Occipital lobe (tissue), 3 donors: ENCODE measurements at places on chromosomes 6 and 20. TPM values are rescaled to one million over a fixed set of nuclear protein-coding genes. Genes with fewer than 3 reads are reported as not detected.

ADGRG6 gene
- 28.2 TPM for total RNA-seq

C2 gene
- 4.7 TPM for total RNA-seq

RNGTT gene
- total RNA-seq, result 87.2 TPM

LINC00237 gene
- 2.0 TPM for total RNA-seq

CD109 gene
- 1.6 TPM for total RNA-seq

GRCh38 chr6:47525330-47526057, 47.9 kb downstream of the CD2AP start:
- no peak for DNase-seq

DNA sequence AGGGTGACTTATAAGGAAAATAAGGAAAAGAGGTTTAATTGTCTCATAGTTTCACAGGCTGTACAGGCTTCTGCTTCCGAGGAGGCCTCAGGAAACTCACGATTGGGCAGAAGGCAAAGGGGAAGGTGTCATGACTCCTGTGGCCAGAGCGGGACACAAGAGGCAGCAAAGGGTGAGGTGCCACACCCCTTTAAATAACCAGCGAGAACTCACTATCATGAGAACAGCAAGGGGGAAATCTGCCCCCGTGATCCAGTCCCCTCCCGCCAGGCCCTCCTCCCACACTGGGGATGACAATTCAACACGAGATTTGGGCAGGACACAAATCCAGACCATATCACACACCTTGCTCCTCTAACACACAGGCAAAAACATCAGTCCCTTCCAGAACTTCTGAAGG, 254.0 kb downstream of the DLL1 start:
- no peak for DNase-seq

- DNase-seq, result no peak
These were observed 168.3 kb downstream of the COL9A1 start for GRCh38 chr6:70134542-70134941.

DNA sequence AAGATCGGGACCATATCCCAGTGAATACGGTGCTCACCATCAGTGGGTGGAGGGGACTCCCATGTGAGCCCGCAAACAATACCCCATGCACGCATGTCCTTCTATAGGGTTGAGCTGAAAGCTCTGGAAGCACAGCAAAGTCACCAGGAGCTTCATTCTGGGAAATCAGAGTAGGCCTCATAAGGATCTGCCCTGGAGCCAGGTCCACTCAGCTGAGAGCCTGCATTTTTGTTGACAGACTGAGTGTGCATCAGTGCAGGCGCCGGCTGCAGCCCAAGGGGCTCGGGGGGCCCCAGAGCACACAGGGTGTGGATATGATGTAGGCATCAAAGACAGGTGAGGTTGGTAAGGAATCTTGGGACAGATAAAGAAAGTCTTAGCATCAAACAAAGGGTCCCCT, 79.8 kb upstream of the CD93 start:
- no peak for DNase-seq

GRCh38 chr20:47355489-47356219, 845 bp downstream of the ZMYND8 start:
- DNase-seq, result peak; percentile 39

- DNase-seq, result no peak
These were observed 113.1 kb downstream of the C6orf58 start for GRCh38 chr6:127690092-127690491.

GRCh38 chr6:44049163-44049988, 77.9 kb downstream of the MRPL14 start:
- DNase-seq, result no peak

GRCh38 chr20:17848249-17849048, 120.1 kb downstream of the SNX5 start:
- no peak for DNase-seq

DNA sequence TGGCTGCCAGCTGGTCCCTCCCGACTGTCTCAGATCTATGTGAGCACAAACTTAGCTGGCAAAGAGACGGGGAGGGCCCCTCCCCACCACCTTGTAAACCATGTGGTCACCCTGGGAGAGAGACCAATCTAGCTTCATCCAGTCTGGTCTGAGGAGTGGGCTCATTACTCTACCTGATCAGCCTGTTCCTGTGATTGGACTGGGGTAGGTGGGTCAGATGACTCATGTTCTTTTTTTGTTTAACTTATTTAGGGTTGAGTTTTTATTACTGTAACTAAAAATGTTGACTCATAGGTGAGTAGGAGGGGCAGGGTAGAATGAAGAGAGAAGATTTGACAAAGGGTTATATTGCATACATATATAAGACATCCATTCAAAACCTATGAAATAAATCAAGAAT, 4.7 kb downstream of the GSTA4 start:
- no peak for DNase-seq

DNA sequence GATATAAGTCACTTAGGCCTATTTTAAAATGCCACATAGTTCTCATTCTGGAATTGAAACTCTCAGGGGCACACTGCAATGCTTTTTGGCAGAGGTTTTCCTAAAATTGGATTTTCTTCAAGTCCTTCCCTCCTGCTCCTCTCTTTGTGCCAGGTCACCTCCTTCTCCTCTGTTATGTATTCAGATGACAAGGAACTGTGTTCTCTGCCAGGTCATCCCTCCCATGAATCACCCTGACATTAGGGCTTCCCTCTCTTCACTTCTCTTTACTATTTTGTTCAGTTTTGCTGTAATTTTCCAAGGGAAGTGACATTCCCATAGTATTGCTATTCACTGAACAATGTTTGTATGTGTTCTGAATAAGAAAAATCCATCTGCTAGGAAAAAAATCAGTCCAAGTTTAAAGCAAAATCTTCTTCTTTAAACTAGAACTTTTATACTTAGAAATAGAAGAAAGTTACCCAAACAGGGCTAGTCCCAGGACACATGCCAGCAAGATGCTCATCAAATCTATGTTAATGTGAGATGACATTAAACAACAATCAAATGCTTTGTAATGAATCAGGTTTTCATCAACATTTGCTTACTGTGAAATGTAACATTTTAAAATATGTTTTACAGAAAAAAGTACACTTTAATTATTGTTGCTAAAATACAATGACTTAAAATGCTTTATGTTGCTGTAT, 461.1 kb downstream of the MMUT start:
- peak; percentile 4 for DNase-seq

DNA sequence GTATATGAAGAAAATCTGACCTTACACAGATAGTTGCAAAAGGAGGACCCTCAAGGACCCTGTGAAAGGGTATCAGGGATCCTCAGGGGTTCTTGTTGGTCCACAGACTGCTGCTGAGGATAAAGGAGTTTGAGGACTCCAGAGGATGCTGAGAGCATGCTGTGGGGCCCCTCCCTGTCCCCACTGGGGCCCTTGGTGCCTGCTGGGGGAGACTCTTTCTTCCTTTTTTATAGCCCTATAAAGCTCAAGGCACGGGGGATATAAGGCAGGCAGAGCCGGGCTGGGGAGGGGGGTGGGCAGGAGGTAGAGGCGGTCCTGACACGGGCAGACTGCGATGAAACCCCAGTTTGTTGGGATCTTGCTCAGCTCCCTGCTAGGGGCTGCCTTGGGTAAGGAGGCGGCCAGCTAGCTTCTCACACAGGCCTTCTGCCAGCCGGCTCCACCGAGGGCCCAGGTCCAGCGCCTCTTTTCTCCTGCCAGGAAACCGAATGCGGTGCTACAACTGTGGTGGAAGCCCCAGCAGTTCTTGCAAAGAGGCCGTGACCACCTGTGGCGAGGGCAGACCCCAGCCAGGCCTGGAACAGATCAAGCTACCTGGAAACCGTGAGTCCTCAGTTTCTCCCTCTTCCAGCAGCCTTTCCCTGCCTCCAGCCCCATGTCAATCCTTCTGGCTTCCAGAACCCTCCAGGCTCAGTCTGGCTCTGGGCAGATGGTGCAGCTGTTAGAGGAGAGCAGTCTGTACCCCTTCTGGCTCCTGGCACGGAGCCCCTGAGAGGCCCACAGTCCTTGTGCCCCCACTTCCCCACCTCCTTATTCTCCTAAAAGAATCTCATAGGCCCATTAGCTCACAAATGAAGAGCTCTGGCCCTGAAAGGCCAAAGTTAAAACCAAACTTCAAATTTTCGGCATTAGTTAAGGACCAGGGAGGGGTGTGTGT, at the start of gene LY6G6D:
LY6G6D (plus strand) TSS at position 327 of the 937 bp plus-strand sequence; CDS start at position 335, 8 bp downstream.
- DNase-seq, result no peak

DNA sequence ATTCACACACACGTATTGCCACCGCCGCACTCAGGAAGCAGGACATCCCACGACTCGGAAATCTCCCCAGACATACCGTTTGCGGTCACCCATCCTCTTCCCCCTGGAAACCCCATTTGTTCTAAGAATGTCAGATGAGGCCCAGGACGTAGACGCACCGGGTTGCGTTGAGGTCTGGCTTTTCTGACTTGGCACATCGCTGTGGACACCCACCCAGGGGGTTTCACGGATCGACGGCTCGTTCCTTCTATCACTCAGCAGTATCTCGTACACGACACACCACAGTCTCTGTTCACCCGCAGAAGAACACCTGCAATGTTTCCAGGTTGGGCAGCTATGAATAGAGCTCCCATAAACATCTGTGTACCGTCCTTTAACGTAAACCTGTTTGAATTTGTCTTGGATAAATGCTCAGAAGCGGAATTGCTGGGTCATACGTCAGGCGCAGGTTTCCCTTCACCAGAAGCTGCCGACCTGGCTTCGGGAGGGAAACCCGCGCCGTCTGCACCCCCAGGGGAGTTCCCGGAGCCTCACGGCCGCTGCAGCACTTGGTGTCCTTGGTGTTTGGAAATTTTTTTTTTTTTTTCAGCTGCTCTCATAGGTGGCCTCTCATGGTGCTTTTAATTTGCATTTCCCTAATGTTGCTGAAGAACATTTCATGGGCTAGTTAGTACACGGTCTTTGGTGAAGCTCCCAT, 9.3 kb upstream of the EEF1A2 start:
- no peak for DNase-seq
